Adrenal gland (tissue), 19 donors: ENCODE measurements at places on chromosomes 13 and 19. TPM values are rescaled to one million over a fixed set of nuclear protein-coding genes. Genes with fewer than 3 reads are reported as not detected.

GRCh38 chr13:34254366-34254765, 436.4 kb downstream of the RFC3 start:
- no peak for DNase-seq

DNA sequence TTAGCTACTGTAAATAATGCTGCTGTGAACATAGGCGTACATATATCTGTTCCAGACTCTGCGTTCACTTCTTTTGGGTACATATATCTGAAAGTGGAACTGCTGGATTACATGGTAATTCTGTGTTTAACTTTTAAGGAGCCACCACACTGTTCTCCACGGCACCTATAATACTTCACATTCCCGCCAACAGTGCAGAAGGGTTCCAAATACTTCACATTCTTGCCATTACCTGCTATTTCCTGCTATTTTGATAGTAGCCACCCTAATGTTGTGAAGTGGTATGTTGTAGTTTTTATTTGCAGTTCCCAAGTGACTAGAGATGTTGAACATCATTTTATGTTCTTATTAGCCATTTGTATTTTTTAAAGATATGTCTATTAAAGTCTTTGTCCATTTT, 377.4 kb upstream of the SLC10A2 start:
- no peak for DNase-seq

- no peak for DNase-seq
Observed at GRCh38 chr13:100827489-100828176, 153.0 kb upstream of the TMTC4 start.

Gene ATP4A
- 2.4 TPM for total RNA-seq

Gene C19orf18
- 1.0 TPM for total RNA-seq

Gene OR7D2
- total RNA-seq = 0.11 TPM

Gene PRR19
- total RNA-seq = 0.61 TPM

DNA sequence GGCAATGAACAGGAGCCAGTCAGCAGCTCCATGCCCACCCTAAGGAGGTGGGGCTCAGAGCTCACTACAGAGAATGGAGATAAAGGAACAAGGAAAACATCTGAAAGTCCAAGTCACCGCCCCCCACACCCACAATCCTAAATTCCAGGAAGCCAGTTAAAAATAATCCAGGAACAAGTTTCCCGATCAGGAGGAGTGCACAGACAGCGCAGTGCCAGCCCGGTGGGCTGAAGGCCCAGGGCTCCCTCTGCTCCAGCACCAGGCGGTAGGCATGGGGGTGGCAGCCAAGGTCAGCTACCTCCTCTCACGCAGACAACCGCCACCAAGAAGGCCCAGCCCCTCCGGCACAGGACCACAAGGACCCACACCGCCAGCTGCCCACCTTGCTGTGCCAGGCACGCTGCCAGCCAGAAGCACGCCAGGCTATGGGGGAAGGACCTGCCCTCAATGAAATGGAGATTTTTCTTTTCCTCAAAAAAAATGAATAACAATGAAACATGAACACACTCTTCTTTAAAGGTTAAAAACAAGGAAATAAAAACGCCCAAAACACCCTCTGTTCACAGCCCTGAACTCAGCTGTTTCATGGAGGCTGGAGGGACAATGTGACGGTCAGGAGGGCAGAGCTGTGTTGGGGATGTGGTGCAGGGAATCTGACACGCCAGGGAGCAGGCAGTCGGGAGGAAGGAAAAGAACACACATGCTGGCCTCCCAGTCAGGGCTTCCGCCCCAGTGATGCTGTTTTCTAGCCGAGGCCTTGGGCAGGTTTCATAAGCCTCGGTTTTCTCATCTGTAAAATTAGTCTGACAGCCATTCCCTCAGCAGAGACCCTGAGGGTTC, 11.0 kb downstream of the STK24 start:
- DNase-seq = peak; percentile 59

Gene STAP2
- total RNA-seq = 5.7 TPM

- no peak for DNase-seq
Observed at GRCh38 chr19:11444059-11444458, 8.6 kb downstream of the PRKCSH start.

Gene PBX4
- 0.86 TPM for total RNA-seq

GRCh38 chr13:29438769-29439168, 156.7 kb downstream of the SLC7A1 start:
- DNase-seq = no peak

DNA sequence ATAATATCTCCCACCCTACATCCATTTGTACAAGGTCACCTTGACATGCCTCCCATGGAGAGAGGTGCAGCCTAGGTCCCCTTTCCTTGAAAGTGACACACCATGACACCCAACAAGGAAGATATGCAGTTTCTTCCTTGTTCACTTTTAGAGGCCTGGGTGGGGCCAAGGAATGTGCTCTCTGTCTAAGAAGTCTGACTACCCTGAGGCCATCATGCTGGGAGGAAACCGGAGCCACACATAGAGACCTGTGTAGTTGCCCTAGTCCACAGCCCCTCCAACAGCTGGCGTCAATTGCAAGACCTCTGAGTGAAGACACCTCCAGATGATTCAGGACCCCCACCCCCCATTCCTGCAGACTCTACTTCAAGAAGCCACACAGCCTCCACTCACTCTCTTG, 11.0 kb downstream of the SYDE1 start:
- no peak for DNase-seq

DNA sequence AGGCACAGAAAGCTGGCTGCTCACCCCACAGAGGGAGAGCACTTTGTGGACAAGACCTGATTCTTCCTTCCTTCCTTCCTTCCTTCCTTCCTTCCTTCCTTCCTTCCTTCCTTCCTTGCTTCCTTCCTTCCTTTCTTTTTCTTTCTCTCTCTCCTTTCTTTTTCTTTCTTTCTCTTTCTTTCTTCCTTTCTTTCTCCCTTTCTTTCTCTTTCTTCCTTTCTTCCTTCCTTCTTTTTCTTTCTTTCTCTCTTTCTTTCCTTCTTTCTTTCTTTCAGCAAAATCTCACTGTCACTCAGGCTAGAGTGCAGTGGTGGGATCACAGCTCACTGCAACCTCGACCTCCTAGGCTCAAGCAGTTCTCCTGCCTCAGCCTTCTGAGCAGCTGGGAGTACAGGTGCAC, 263.9 kb downstream of the UQCRFS1 start:
- DNase-seq = no peak

DNA sequence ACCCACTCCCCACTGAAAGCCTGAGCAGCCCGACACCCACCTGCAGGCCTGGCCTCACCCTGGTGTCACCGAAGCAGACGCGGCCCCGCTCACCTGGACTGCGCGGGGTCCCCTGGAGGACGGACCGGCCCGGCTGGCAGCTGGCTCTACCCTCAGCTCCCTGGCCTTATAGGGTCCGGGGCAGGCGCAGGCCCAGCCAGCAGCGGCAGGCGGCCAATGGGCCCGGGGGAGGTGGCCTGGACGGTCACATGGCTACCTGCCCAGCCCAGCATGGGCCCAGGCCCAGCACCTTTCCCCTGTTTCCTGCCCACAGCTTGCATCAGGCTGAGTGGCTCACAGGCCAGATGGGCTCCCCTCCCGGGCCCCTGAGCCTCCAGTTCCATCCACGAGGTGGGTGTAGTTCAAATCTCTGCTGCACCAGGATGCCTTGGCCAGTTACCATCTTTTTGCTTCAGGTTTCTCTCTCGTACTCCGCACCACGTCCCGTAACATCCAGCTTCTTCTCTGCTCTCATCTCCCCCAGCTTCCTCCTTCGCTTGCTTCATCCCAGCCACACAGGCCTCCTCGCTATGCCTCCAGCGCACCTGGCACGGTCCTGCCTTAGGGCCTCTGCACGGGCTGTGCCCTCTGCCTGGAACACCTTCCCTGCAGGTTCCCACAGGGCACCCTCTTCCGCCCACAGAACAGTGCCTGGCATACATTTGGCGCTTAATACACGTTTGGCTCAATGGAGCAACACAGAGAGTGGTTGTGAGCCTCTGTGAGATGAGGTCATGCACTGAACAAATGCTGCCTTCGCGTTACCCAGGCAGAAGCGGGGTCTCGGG, at the start of gene PLIN4:
Gene PLIN4 (minus strand): TSS at position 142 of the 827 bp plus-strand sequence. CDS start 214 bp downstream, outside the sequence.
- DNase-seq = no peak

GRCh38 chr13:105641121-105641520, 894.3 kb downstream of the EFNB2 start:
- DNase-seq = no peak

Gene TNNT1
- not detected for total RNA-seq

DNA sequence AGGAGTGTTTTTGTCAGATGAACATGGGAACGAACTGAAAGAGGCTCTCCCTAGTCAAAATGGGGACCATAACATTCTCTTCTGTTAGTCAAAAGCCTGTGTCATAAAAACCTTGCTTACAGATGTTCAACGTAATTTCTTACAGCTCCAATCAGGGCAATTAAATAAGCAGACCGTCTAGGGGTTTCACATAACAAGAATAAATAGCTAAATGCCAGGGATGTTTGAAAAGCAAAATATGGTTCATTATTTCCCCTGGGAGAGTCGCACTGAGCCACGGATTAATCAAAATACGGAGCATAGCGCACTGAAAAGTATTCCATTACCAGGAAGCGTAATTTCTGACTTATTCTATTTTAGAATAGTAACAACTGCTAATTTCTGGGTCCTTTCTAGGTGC, 63.7 kb upstream of the MRI1 start:
- DNase-seq = no peak

DNA sequence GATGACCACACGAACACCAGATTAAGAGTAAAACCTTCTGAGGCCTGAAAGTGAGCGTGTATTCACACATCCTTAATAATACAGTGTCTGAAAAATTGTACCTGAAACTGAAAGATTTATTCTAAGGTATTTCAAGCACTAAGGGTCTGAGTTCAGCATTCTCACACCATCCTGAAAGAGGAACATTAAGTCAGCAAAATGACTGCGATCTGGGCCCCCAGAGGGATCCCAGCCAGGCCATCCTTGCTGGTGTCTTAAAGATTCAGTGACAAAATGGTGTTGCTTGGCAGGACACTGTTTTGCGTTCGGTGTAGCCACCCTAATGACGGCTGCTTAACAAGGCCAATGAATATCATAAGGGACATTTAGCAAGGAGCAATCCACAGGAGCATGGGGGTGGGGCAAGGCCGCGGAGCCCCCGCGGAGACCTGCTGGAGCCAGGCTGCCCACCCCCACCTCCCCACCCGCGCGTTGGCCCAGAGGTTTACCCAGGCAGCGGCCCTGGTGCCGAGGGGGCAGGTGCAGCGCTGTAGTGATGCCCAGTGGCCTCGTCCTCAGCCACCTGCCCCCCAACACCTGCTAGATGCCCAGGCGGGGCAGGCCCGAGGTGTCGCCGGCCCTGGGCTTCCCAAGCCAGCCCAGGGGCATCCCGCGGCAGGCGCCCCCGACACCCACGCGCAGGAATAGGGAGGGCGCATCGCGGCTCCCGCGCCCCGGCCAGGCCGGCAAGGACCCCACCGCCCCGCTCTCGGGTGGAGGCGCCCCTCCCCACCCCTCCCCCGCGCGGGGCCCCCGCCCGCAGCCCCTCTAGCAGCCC, 742 bp downstream of the NALCN start:
- no peak for DNase-seq
